ENCODE measurements at places on chromosomes 7 and 10. TPM values are rescaled to one million over a fixed set of nuclear protein-coding genes. Genes with fewer than 3 reads are reported as not detected.

- DNase-seq: no peak
Measured at GRCh38 chr10:127976701-127977356, 69.9 kb downstream of the PTPRE start.

DNA sequence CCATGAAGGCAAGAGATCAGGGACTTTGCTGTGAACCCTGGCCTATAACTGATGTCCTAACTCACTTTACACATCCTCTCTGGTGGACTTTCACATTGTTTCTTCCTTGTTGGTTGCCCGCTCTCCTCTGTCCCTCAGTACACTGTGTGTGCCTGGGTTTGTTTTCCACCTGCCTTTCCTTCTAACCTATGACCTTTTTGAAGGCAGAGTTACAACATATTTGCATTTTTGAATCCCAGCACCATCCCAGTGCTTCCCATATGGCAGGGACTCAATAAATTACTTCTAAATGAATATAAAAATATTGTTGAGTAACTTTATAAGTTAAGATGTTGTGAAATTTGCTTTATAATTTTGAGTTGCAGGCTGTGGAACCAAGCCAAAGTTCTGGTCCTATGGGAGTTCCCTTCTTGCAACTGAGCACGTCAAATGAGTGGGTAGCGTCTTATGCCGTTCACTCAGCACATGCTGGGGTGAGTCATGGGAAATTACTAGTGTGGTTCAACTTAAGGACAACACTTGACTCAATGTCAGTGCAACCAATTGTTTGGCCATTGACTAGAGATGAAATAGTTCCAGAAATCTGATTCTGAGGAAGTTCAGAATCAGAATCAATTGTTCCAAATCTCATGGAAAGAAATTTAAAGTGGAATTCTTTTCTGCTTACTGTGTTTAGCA, 250.9 kb downstream of the TWIST1 start:
- peak; percentile 98 for DNase-seq

- DNase-seq: no peak
Measured at GRCh38 chr10:27998954-27999275, at the start of gene ODAD2. Gene ODAD2, minus strand, starts transcription at chr10:27999079. Its CDS starts 3,937 bp downstream, at chr10:27995142.

- DNase-seq: no peak
Measured at GRCh38 chr10:52040486-52040885, 273.6 kb upstream of the DKK1 start.

- no peak for DNase-seq
Measured at GRCh38 chr10:130971123-130971435, 340.4 kb downstream of the TCERG1L start.

DNA sequence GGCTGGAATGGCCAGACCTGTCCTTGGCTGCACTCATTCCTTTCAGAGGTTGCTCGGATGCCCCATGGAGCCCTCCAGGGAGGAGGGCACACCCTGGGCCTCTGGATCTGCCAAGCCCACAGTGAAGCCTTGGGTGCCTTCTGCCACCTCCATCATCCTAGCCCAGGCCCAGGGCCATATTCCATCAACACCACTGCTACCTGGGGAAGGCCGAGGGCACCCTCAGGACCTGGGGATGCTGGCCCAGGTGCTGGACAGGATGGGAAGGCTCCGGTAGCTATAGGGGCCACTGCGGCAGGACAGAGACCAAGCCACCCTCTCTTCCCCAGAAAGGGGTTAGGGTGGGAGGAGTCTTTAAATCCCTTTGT, 810 bp downstream of the OPN4 start:
- DNase-seq: no peak

DNA sequence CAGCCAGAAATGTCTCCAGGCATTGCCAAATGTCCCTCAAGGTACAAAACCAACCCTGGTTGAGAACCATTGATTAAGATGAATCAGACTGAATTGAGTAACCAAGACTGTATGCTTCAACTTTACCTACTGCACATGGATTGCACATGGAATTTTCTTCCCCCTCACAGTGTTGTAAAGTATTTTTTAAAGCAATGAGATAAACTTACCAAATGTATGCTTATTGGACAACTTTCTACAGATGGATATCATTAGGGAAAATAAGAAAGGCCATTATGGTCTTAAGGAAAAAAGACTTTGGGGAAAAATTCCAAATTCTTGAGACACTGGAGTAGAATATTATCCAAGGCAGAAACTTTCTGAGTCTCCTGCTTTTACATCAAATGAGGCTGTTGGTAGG, 20.9 kb upstream of the MTPN start:
- DNase-seq: no peak

CHRM2 gene
- total RNA-seq: 1.4 TPM

RFC2 gene
- total RNA-seq: 17.6 TPM

TRIM4 gene
- 26.7 TPM for total RNA-seq

TCERG1L gene
- total RNA-seq: not detected

Measured in glomerular endothelial cell (primary cell).